ENCODE measurements at places on chromosomes 16 and 17.

DNA sequence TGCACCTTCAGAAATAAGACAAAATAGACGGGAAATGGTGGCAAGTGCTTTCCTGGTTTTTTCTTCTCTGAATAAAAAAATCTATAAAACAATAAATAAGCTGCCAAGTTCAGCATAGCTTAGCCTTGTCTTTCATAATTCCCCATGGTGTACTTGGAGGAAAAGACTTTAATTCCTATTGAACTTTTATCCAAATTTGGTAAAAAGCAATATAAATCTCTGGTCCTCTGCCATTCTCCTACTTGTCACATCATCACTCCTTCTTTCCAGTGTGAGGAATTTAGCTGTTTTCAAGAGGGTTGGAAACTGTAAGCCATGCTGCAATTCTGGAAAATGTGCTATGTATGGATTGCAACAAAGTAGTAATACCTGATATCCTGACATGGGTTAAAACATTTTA, 551.8 kb upstream of the KIF2B start:
- DNase-seq, result peak; percentile 0

GRCh38 chr17:42797067-42798007, 1.2 kb downstream of the COA3 start:
- DNase-seq, result no peak

- no peak for DNase-seq
These were observed 2.2 kb downstream of the KDM8 start for GRCh38 chr16:27205423-27206065.

GRCh38 chr16:22217890-22218730, 12.0 kb downstream of the EEF2K start:
- DNase-seq, result no peak

DNA sequence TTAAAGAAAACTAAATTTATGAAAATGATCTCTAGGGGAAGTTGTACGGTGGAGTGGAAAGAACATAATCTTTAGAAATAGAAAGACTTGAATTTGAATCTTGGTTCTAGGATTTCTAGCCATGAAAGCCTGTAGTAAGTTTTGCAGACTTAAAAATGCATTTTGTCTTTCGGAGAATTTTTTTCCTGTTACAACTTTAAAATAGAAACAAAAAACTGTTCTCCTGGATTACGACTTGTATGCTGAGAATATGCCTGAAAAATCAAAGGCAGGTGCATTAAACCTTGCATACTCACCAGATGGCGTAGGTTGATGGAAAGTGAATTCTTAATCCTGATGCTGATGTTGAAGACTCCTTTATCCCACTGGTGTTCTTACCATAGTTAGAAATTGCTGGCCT, 7.5 kb upstream of the MPHOSPH6 start:
- no peak for DNase-seq

DNA sequence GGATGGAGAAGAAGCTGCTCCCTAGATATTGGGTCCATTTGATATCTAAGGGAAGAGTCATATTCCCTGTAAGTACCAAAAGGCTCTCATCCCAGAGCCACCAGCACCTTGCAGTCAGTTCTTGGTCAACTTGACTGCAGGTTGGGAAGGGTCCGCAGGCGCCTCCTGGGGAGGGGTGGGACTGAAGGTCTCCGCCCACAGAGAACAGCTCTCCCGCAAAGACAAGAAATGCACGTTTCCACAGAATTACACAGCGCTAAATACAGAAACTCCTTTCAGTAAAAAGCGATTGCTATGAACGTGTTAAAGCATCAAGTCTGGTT, 864 bp upstream of the CTCF start:
- no peak for DNase-seq

Measured in fibroblast of skin of right quadriceps (primary cell).